ENCODE measurements at places on chromosomes 1 and 21.

GRCh38 chr1:156665539-156665938 is 11.7 kb downstream of the NES start:
- no peak for DNase-seq

DNA sequence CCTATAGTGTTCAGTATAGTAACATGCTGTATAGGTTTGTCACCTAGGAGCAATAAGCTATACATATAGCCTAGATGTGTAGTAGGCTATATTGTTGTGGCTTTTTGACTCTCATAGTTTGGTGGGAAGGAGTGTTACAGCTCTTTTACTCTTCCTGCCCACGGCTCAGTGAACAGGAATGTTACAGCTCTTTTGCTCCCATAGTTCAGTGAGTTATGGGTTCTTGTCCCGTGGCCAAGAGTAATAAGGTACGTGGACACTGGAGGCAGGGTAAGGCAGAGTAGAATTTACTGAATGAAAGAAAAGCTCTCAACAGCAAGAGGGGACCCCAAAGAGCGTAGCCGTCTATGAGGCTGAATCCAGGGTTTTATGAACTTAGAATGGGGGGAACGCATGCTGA is 734.3 kb downstream of the ADGRL2 start:
- no peak for DNase-seq

GRCh38 chr1:83706354-83706938 is 292.5 kb downstream of the TTLL7 start:
- DNase-seq: no peak

GRCh38 chr1:29983321-29983720 is 740.1 kb downstream of the MATN1 start:
- DNase-seq: peak; percentile 53

DNA sequence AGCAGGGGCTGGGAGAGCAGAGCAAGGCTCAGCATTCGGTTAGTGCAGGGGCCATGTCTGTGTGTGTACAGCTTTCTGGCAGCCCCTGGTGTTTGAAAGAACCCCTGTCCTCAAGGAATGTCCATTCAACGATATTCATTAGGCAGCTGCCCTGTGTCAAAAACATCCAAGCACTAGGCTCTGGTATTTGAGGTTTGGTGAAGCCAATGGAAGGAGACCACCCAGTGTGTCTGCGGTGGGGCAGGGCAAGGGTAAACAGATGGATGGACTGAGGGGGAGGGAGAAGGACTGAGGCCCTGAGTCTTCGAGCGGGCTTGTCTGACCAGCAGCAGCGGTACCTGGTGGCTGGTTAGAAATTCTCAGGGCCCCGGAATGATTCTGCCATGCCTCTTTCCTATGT is 155.6 kb upstream of the KLHDC7A start:
- DNase-seq: no peak

GRCh38 chr21:16912075-16912474 is 600.8 kb upstream of the CXADR start:
- DNase-seq: no peak

- DNase-seq: no peak
These were observed at the start of gene BATF3 for GRCh38 chr1:212699625-212700222. Gene BATF3, minus strand, starts transcription at chr1:212699840. Its CDS starts 78 bp downstream, at chr1:212699762.

DNA sequence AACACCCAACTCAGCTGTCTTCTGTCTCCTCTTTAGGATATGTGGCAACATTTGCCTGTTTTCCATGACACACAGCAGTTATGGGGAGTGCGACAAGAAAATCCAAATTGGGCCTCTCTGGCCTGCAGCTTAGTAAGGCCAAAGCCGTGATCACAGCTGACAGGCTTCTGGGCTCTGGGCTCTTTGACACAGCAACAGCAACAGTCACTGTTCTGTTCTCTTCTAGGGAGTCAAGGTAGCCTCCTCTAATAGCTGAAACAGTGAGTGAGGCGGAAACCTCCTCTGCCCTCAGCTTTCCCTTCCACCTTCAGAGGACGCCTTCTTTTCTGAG is 19.0 kb downstream of the CLCA1 start:
- DNase-seq: no peak

- DNase-seq: no peak
These were observed 75.5 kb downstream of the CAMK2N1 start for GRCh38 chr1:20410503-20410902.

DNA sequence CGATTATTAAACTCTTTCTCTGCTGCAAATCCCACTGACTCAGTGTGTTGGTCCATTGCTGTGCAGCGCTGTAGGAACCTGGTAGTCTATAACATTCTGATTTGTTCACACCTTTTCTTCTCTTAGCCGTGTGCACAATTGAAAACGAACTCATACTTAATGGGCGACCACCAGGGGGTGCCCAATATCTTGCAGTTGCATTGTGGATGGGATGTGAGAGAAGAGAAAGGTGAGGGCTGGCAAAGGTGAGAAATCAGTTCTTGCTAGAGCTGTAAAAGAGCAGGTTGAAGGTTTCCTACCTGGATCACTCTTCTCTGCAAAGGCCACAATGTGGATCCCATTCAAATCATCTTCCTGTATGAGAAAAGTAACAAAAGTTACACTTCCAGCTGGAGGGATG is 51.0 kb downstream of the CASQ2 start:
- no peak for DNase-seq

DNA sequence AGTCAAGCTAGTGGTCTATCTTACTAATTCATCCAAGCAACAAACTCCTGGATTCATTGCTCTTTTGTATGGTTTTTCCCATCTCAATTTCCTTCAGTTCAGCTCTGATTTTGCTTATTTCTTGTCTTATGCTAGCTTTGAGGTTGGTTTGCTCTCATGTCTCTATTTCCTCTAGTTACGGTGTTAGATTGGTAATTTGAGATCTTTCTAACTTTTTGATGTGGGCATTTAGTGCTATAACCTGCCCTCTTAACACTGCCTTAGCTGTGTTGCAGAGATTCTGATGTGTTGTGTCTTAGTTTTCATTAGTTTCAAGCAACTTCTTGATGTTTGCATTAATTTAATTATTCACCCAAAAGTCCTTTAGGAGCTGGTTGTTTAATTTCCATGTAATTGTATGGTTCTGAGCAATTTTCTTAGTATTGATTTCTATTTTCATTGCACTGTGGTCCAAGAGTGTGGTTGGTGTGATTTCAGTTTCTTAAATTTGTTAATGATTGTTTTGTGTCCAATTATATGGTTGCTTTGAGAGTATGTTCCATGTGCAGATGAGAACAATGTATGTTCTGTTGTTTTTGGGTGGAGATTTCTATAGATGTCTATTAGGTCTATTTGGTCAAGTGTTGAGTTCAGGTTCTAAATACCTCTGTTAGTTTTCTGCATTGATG is 154.6 kb downstream of the PLPPR5 start:
- no peak for DNase-seq

- peak; percentile 88 for DNase-seq
These were observed at the start of gene SPATC1L for GRCh38 chr21:46183910-46184624. Gene SPATC1L, minus strand, starts transcription at chr21:46184459. Its CDS starts 1,643 bp downstream, at chr21:46182816.

GRCh38 chr1:244705261-244706234 is 52.6 kb downstream of the DESI2 start:
- DNase-seq: no peak

GRCh38 chr1:19411612-19412011 is 73.7 kb downstream of the CAPZB start:
- DNase-seq: no peak

- peak; percentile 87 for DNase-seq
These were observed 15.6 kb upstream of the KCNJ15 start for GRCh38 chr21:38241029-38241740.

GRCh38 chr1:198056255-198056654 is 100.5 kb upstream of the NEK7 start:
- no peak for DNase-seq

DNA sequence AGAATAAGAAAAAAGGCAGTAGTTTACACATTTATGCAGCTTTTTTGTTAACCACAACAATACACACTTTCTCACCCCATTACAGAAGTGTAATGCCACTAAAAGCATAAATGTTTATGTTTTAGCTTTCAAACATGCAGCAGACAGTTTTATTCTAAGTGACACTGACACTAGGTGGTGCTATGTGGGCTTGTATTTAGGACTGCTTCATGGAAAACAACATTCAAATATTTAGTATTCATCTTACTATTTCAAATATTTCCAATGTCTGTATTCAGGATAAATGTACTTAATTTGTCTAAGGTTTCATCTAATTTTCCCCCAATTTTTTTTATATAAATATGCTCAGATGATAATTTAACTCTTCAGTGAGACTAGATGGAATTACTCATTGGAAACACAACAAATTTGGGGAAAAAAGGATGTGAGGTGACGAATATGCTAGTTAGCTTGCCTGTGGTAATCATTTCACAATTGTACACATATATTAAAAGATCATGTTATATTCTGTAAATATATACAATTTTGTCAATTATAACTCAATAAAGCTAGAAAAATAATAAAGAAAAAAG is 71.4 kb downstream of the USP1 start:
- no peak for DNase-seq

DNA sequence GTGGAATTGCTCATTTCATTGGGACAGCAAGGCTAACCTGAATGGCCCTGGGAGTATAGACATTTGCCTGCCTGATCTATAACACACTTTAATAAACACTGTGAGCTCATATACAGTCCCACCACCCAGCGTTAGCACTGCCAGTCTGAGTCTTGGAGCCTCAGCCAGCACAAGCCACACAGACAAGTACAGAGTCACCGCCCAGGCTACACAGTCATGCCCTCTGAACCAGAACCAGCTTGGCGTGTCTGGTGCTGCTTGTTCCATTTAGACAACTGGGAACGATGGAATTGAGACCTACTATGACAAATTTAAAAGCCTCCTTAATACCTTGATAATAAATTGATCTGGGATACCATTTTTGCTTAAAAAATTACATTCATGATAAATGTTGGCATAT is 31.6 kb downstream of the NID1 start:
- DNase-seq: no peak

- no peak for DNase-seq
These were observed 30.0 kb downstream of the IRF2BP2 start for GRCh38 chr1:234579967-234580366.

GRCh38 chr1:29584776-29585175 is 348.5 kb downstream of the PTPRU start:
- DNase-seq: peak; percentile 51

DNA sequence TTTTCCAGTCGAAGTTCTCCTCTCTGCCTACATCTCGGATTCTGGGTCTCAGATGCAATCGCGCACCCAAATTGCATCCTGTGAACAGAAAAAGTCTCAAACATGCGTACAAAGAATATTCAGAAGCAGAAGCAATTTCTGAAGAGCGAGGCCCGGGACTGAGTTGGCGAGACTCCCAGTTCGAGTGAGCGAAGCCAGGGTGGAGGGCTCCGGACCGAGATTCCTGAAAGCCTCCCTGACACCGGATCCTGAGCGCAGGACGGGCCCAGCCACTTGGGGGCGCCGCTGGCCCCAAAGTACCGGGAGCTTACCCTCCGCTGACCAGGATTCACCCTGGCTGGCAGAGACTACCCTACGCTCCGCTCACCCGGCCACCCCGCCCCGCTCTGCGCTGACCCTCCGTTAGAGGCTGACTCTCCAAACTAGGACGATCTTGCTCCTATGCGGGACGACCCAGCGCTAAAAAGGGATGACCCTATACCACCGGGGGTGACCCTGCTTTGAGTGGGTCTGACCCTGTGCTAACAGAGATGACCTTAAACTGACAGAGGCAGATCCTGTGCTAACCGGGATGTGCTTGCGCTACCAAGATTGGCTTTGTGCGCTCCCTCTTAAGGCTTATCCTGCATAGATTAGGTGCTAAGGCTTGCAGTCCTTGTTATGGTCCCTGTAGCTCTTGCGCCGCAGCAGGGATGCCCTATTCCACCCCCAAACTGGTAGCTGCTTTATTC is 12.1 kb downstream of the FOXD2 start:
- no peak for DNase-seq

DNA sequence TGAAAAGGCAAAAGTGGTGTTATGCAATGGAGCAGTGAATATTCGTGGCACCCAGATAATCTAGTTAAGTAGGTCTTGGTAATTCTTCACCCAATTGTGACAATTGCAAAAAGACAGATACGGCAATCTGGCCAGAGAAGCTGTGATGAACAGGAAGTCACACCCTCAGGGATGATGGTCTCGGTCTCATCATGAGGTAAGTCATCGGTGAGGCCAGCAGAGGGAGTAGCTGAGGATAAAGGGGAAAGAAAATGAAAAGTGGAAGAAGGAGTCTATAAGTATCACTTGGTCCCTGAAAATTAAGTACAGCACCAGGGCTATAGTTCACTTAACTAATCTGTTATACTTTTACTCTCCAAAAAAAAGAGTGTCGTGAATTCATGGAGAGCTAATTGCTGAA is 258.8 kb upstream of the NCAM2 start:
- DNase-seq: no peak

DNA sequence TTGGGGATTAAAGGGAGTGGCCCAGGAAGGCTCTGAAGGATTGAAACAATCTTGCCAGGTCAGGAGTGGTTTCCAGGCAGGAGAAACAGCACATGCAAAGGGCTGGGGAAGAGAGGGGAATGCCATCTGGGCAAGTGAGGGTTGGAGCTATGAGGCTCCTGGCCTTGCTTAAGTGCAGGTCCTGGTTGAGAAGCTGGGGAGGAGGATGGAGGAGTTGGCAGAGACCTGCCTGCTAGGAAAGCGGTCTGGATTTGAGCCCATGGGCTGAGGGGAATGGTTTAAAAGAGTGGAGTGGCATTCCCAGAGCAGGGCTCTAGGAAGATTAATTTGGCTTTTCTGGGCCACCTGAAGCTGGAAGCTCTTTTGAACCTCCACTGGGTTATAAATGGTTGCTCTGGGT is 9.2 kb downstream of the IGSF21 start:
- DNase-seq: no peak

- no peak for DNase-seq
These were observed 72.6 kb upstream of the TARDBP start for GRCh38 chr1:10939654-10940450.

GRCh38 chr1:24558902-24559791 is 3.3 kb downstream of the NCMAP start:
- DNase-seq: no peak
